Activated B cell treated with CpG ODN at 0.5 μM for 24 hours (primary cell): ENCODE measurements at places on chromosomes 2 and 18. TPM values are rescaled to one million over a fixed set of nuclear protein-coding genes. Genes with fewer than 3 reads are reported as not detected.

GAL3ST2 gene
- 0.15 TPM in 1 of 2 replicates, not detected in the other for total RNA-seq

CREG2 gene
- not detected in 2 replicates for total RNA-seq

SCN2A gene
- 0.16 TPM in 1 of 2 replicates, not detected in the other for total RNA-seq

DNA sequence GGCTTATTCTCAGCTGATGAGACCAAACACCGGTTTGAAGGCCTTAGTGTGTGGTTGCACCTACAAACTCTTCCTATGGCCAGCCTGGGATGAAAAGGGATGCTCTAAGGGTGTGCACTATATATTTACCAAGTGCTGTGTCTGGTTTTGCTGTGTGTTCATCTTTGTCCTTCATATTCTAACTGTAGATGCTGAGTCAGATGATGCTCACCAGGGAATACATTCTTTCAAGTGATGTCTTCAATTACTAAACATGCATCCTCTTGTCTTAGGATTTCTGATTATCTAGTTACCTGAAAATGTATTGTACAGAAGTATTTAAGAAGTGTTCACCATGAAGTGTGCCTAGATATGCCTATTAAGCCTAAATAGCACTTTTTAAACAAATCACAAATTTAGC, 1111.6 kb upstream of the ZEB2 start:
- DNase-seq, result no peak

DNA sequence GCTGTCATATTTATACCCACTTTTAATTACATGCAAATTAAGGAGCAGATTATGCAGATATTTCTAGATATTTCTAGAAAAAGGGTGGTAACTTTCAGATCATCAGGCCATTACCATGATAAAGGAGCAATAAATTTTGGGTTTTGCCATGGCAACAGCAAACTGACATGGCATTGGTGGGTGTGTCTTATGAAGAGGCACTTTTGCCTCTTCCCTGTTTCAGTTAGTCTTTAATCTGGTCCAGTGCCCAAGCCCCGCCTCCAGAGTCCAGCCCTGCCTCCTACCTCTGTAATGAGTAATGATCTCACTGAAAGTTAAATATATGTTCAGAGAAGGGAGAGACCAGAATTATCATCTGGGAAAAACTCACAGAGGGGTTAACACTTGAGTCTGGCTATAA, 124.8 kb downstream of the SCG2 start:
- no peak for DNase-seq

GRCh38 chr2:42935692-42936671, 143.6 kb upstream of the HAAO start:
- DNase-seq, result no peak

DNA sequence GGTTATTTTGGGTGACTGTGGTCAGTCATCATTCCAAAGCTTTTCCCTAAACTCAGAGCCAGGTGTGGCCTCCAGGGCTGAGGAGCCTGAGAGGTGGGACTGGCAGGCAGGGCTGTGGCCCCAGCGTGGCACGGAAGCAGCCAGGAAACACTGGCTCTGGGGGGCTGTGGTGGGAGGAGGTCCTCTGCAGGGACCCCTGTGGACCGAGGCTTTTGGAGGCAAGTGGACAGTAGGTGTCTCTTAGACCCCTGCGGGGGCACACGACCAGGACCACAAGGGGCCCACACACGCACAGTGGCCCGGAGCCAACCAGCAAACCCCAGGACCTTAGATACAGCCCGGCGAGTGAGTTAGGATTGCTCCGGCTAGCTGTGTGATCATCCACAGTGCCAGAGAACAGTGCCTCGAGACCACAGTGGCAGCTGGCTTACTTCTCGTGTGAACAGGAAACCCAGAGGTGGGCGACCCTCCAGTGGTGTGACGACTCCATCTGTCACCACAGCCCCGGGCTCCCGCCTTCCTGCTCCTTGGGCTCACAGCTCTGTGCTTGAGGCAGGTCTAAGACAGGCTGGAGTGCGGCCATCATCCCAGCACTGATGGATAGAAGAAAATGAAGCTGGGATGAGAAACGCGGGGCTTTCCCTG, 1.6 kb upstream of the RTP5 start:
- no peak for DNase-seq

DNA sequence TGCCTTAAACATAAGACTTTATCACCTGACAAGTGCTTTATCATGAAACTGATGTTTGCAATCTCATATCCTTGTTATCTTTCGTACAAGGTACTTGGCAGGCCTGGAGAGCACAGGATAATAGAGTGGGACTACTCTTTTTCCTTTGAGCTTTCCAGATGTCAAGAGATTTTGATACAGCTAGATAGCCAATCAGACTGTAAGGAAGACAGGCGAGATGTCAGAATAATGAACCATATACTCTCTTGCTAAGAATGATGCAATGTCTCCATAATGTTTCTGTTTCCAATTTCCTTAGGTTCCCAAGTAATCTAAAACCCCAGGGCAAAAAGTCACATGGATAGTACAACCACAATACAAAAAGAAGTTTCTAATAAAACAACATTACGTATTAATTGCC, 313.1 kb downstream of the PDE11A start:
- no peak for DNase-seq

- DNase-seq, result no peak
These were observed 37.7 kb upstream of the MEX3C start for GRCh38 chr18:51235009-51235789.

GRCh38 chr18:68854786-68855391, 57.0 kb downstream of the CCDC102B start:
- no peak for DNase-seq

- no peak for DNase-seq
These were observed 69.4 kb upstream of the CBLN2 start for GRCh38 chr18:72613534-72613930.

DNA sequence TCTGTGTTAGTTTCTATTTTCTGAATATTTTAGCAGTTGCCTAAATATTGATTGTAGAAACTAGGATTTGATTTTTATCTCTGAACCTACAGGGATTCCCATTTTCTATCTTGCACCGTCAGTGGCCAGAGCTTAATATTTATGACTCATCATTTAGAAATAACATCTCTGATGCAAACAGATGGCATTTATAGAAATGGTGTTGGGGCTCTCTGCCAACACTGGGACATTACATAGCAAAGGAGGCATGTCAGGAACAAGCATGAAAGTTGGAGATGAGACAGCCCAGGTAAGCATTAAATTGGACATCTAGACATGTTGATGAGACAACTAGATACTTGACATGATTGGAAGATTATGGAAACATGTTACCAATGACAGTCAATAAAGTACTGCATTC, 165.3 kb upstream of the SYT4 start:
- DNase-seq, result no peak

- no peak for DNase-seq
These were observed 116.3 kb downstream of the TTC32 start for GRCh38 chr2:19785447-19785846.

- DNase-seq, result no peak
These were observed 75.3 kb downstream of the MBD2 start for GRCh38 chr18:54149078-54149697.

DNA sequence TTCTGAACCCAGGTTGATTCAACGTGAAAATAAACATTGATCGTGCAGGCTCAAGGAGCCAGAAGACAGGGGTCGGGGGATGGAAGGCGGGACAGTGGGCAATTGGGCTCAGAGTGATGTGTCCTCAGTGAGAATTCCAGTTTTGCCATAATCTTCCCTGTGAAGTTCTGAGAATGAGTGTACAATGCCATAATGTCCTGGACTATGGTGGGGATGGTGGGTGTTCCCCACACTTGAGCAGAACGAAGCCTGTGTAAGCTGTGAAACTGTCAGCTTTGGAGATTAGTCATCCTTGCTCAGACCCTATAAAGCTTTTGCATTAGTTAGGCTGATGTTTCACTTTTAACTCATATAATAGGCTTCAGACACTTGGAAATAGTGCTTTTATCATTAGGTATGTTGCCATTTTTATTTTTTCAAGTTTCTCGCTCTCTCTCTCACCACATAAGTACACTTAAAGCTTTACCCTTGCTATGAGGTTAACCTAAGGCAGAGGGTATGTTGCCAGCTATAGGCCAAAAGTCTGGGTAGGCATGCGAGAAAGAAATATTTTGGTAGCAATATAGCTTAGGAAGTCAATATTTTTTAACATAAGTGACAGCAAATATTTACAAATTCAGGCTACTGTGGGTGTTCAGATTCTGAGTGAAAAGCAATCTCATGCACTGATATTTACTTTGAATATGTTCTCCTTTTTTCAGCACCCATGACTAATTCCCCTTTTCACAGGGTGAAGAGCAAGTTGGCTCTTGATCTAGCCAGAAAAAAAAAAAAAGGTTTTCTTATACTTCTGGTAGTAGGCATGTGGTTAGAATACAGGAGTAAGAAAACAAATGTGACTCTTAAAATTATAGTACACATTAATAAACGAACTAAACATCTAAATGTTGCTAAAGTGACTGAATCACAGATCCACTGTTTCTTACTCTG, 47.2 kb downstream of the CDC42EP3 start:
- DNase-seq, result no peak

DNA sequence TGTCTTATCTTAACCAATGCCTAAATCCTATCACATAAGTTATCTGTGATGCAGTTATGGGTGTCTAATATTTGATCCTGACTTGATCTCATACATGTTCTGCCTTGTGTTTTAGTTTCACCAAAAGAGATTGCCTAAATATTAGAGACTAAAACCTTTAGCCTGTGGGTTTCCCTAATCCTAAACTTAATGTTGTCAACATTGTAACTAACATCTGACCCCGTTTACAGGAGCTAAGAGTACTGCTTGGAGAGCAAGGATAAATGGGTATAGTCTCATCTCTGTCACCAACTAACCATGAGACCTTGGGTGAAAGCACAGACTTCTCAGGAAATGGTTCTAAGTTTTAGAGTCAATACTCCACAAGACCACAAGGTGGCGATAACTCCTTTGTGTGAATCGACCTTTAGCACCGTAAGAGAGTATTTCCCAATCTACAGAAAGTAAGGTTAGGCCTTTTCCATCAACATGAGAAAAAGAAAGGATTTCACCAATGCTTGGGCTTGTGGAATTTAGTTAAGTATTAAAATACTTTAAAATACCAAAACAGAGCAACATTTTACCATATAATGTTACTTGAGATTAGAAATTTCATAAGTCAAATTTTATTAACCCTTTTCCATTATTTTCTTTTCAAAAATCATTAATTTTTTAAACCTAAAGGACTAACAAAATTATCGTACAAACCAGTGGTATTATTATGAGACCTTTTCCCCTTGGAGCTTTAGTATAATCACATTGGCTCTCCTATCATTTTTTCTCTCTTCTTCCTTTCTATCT, 60.5 kb downstream of the G6PC2 start:
- no peak for DNase-seq
